ENCODE measurements at places on chromosomes 7 and 10. TPM values are rescaled to one million over a fixed set of nuclear protein-coding genes. Genes with fewer than 3 reads are reported as not detected.

SLC4A2 gene
- 390 TPM for total RNA-seq

TUBAL3 gene
- not detected for total RNA-seq

UFSP1 gene
- 0.53 TPM for total RNA-seq

SPRN gene
- not detected for total RNA-seq

OPALIN gene
- total RNA-seq = not detected

AKR1D1 gene
- total RNA-seq = not detected

DNA sequence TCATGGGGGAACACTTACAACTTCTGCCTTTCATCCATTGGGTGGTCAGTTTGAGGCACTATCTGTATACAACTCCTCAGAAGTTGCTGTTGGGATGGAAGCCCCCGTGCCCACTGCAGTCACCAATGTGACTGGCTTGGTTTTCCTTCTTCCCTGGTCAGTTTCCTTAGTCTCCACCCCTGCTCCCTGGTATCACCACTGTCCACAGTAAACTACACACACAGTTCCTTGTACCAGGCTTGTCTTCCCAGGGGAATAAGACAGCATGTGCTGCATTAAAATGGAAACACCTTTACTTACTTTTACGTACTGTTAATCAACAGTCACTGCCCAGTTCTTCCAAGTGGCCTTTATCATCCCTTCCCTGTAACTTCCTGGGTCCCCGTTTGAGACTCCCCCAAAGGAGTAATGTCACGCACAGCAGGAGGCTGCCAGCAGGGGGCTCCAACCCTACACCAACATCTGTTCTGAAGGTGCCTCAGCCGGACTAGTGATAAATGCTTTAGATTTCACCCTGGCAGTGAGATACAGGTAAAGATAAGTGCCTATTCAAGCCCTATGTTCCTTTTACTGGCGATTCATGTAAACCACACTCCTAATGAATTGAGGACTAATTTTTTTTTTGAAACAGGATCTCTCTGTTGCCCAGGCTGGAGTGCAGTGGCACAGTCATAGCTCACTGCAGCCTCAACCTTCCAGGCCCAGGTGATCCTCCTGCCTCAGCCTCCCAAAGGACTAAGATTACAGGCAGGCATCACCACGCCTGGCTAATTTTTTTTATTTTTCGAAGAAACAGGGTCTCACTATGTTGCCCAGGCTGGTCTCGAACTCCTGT lies 45.3 kb upstream of the PIK3AP1 start:
- no peaks in the 10 kb centered on the region for H3K4me1 ChIP-seq
- no peaks in the 10 kb centered on the region for H3K36me3 ChIP-seq
- no peak for DNase-seq
- no peaks in the 10 kb centered on the region for H3K27me3 ChIP-seq
- H3K4me3 ChIP-seq = no peak overlapping the region
- H3K27ac ChIP-seq = no peak overlapping the region

DNA sequence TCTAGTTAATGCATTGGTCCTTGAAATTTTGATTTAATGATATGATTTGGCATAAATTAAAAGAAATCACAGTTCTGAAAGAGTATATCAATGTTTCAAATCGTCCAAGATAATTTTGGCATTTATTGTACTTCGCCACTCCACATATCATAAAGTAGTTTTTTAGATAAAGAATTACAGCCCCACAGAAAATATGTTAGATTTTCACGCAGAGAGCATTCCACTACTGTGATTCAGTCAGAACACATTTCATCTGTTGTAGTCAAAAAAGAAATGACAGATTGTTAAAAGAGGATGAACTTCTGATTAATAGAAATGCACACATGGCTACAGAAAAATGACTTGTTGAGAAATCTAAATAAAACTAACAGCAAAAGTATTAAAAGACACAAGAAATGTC lies 1063.5 kb upstream of the LRRN3 start:
- no peak overlapping the region for H3K4me3 ChIP-seq
- no peaks in the 10 kb centered on the region for H3K36me3 ChIP-seq
- no peaks in the 10 kb centered on the region for H3K27me3 ChIP-seq

DNA sequence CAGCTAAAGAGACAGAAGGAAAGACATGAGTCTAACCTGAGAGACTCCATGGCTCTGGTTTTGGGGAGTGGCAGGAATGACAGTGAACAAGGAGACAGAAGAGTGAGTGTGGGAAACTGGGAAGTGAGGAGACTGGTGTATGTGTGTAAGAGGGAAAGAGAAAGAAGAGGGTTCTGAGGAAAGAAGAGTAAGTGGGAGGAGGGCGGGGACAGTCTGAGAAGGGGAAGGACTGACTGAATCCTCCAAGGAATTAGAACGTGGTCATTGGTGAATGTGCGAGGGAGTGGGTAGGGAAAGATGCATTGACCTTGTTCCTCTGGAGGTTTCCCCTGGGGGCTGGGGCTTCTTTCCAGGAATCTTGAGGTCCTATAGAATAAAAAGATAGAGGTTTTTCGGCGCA lies 26.6 kb downstream of the WNT8B start:
- DNase-seq = no peak
- peaks cover 35% of the 10 kb centered on the region for H3K36me3 ChIP-seq
- no peaks in the 10 kb centered on the region for H3K27me3 ChIP-seq
- no peak overlapping the region for H3K27ac ChIP-seq
- no peaks in the 10 kb centered on the region for H3K4me1 ChIP-seq

DNA sequence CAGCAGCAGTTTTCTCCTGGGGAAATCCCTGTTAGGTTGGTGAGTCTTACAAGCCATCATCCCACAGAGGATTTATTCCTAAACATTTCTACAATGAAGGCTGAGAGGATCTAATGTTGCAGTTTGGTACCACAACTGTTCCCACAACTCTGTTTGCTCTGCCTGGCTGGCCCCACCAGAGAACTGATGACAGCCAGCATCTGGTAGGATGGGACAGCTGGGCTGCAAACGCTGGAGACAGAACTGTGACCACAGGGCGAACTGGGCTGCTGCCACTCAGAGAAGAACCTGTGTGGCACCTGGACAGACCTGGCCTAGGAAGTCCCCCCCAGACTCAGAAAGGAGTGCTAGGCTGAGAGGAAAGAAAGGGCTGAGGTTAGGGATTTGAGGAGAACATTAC lies 94.8 kb downstream of the CALN1 start:
- H3K4me1 ChIP-seq = no peaks in the 10 kb centered on the region
- no peaks in the 10 kb centered on the region for H3K36me3 ChIP-seq
- H3K27ac ChIP-seq = no peak overlapping the region
- no peak for DNase-seq
- H3K27me3 ChIP-seq = no peaks in the 10 kb centered on the region
- no peak overlapping the region for H3K4me3 ChIP-seq

DNA sequence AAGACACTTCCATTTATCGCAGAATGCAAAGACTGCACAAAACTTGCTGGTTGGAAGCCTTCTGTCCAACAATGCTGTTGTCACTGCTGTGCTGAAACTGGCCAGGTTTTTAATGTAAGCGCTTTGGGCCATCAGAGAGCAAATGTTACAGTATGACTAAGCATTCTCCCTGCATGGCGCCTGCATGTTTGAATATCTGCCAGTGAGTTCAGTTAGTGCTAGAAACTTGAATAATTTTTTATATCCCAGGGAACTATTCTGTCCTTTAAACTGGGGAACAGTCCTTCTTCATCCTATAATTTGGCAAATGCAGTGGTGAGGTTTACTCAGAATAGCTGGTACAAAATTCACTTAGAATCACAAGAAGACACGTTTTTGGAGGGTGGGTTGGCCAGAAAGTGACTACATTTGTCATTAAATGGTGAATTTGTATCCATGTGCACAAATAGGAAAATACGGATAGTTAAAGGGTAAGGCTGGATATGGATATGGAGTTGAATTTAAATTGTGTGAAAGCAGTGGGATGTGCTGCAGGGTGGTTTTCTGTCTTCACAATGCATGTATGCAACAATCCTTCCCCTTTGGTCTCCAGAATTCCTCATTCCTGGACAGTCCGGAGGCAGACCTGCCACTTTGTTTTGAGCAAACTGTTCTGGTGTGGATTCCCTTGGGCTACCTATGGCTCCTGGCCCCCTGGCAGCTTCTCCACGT lies 1.7 kb downstream of the ABCC2 start:
- DNase-seq = no peak
- H3K27ac ChIP-seq = no peak overlapping the region
- no peak overlapping the region for H3K4me3 ChIP-seq
- no peaks in the 10 kb centered on the region for H3K27me3 ChIP-seq
- H3K36me3 ChIP-seq = no peaks in the 10 kb centered on the region
- no peaks in the 10 kb centered on the region for H3K4me1 ChIP-seq

DNA sequence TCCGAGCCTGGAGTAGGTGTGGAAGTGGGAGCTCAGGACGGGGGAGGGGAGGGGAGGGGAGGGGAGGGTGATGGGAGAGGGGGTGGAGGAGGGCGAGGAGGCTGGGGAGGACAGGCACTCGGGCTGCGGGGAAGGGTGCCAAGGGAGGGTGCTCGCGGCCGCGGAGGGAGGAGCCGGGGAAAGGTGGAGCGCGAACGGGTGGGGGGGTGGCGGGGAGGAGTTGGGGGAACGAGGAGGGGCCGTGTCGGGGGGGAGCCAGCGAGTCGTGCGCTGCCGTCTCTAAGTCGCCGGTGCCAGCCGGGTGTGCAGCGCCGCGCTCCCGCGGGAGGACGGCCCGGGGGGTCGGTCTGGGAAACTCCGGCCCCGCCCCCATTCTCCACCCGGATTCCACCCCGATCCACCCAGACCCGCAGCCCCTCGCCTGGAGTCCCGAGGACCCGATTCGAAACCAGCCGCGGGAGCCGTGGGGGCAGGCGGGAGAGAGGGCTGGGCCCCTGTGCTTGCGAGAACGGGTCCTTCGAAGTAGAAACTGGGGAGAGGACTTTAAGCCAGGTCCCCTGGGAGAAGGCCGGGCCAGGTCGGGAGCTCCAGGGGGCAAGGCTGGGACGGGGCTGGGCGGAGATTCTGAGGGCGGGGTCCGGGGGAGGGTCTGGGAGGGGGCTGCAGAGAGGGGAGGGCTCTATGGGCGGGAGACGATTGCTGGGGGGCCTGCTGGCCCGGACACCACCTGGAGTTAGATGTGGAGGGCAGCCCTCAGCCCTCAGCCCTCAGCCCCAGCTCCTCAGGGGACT lies at the start of gene ZNF467:
Gene ZNF467 (minus strand): TSS at position 143 of the 791 bp plus-strand sequence. CDS start 2,556 bp downstream, outside the sequence.
- H3K27me3 ChIP-seq = no peaks in the 10 kb centered on the region
- peak within 1 kb of the TSS; percentile 87 for H3K4me3 ChIP-seq
- no peaks in the 10 kb centered on the region for H3K36me3 ChIP-seq
- H3K27ac ChIP-seq = no peak within 1 kb of the TSS
- DNase-seq = peak; percentile 74
- H3K4me1 ChIP-seq = peaks cover 5% of the 10 kb centered on the region

- peak overlapping the region; percentile 98 for H3K27ac ChIP-seq
- H3K4me3 ChIP-seq = peak overlapping the region; percentile 96
- no peaks in the 10 kb centered on the region for H3K27me3 ChIP-seq
- no peak for DNase-seq
- peaks cover 3% of the 10 kb centered on the region for H3K36me3 ChIP-seq
These were observed 730 bp downstream of the LARP4B start for GRCh38 chr10:930625-931325.

DNA sequence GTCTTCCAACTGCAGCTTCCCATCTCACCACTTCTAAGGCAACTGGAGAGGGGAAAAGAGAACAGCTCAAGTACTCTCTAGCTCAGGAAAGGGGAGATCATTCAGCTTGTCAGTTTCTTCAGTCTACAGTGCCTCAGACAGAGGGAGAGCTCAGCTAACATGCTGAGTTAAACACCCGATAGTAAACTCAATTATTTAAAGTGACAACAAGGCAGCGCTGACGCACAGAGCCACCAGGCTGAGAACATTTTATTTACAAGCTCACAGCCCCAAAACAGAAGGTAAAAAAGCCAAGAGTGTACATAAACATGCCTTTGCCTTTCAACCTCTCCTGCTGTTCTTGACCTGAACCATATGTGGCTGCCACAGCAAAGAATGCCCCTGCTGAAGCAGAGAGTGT lies 10.1 kb upstream of the CUZD1 start:
- no peak overlapping the region for H3K4me3 ChIP-seq
- no peaks in the 10 kb centered on the region for H3K27me3 ChIP-seq
- H3K36me3 ChIP-seq = no peaks in the 10 kb centered on the region
- DNase-seq = no peak
- H3K4me1 ChIP-seq = no peaks in the 10 kb centered on the region

DNA sequence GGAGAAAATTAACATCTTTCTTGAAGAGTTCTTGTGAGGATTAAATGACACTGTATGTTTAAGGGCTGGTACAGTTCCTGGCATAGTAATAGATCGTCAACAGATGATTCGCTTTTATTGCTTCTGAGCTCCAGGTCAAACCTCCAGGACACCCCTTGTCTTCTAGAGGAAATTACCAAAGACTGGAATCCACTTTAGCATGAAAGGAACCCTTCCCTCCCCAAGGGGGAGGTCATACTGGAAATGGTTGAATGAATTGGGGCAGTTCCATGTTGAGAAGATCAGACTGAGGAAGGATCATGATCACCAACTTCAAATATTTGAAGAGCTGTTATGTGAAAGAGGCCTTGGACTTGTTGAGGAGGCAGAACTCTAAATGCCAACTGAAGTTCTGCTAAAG lies 8.9 kb downstream of the NFE2L3 start:
- no peaks in the 10 kb centered on the region for H3K27me3 ChIP-seq
- no peak for DNase-seq
- H3K4me1 ChIP-seq = no peaks in the 10 kb centered on the region
- no peaks in the 10 kb centered on the region for H3K36me3 ChIP-seq
- no peak overlapping the region for H3K27ac ChIP-seq
- no peak overlapping the region for H3K4me3 ChIP-seq

DNA sequence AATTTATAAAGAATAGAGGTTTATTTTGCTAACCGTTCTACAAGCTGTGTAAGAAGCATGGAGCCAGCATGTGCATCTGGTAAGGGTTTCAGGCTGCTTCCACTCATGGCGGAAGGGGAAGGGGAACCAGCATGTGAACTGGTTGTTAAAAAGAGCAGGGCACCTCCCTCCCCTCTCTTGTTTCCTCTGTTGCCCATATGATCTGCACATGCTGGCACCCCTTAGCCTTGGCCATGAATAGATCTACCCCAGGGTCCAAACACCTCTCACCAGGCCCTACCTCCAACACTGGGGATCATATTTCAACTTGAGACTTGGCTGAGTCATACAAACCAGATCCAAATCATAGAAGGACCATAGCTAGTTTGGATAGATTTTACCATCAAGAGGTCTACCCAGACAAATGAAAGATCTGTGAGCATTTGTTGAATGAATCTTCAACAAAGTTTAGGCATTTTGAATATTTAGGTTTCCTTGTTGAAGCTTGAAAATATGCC lies 36.0 kb upstream of the NRP1 start:
- no peaks in the 10 kb centered on the region for H3K27me3 ChIP-seq
- H3K36me3 ChIP-seq = no peaks in the 10 kb centered on the region
- no peak overlapping the region for H3K4me3 ChIP-seq
- H3K4me1 ChIP-seq = no peaks in the 10 kb centered on the region

Data from ascending aorta (tissue), 2 donors.